ENCODE measurements at places on chromosomes 11 and 22.

- no peak for DNase-seq
These were observed 19.6 kb downstream of the PPFIBP2 start for GRCh38 chr11:7533199-7534041.

DNA sequence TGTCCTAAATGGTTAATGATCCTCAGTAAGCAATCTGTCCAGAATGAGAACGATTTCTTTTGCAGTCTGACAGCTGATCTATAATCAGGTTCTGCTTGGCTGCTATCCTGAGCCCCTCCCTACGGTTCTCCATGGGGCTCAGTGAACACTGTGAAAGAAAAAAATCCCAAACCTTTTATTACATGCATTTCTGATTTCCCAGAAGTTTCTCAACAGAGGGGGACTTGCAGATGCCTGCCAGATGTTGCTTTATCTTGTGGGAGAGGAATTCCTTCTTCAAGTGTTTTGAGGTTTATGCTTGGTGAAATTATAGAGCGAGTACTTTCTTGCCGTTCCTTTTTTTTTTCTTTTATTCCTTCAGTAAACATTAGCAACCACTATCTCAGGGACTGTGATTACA lies 531.9 kb upstream of the ISX start:
- no peak for DNase-seq

- DNase-seq: no peak
These were observed 6.5 kb downstream of the SNAP29 start for GRCh38 chr22:20865331-20865730.

- no peak for DNase-seq
These were observed 131.6 kb downstream of the MAML2 start for GRCh38 chr11:96211436-96211835.

DNA sequence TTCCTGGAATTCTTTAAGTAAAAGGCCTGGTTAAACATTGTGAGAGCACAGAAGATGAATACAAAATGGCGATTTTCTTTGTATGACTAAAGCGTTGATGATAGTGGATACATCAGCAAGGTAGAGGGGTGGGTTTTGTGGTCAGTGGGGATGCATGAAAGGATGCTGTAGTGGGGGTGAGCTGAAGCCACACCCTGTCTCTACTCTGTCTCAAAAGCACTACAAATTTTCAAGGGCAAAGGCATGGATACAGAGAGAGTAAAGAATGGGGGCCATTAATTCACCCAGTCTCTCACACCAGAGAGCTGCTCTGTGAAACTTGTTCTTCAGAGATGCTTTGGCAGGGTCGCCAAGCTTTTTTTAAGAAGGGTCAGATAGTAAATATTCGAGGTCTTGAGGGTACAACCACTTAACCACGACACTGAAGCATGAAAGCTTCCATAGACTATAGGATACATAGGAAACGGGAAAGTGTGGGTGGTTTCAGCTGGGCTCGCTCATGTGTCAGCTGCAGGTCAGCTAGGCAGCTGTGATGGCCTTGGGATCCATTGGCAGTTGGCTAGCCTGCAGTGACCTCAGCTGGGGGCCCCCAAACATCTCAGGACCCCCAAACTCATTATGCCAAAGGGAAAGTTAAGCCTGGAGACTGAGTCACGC lies 8.3 kb downstream of the TMEM138 start:
- no peak for DNase-seq

GRCh38 chr11:69301081-69301454 lies 7.1 kb downstream of the MYEOV start:
- no peak for DNase-seq

GRCh38 chr11:118956094-118956846 lies at the start of gene UPK2:
Gene UPK2 (plus strand): TSS chr11:118956298. CDS start chr11:118956351, 53 bp downstream.
- peak; percentile 86 for DNase-seq
